ENCODE measurements at places on chromosomes 7 and 10.

DNA sequence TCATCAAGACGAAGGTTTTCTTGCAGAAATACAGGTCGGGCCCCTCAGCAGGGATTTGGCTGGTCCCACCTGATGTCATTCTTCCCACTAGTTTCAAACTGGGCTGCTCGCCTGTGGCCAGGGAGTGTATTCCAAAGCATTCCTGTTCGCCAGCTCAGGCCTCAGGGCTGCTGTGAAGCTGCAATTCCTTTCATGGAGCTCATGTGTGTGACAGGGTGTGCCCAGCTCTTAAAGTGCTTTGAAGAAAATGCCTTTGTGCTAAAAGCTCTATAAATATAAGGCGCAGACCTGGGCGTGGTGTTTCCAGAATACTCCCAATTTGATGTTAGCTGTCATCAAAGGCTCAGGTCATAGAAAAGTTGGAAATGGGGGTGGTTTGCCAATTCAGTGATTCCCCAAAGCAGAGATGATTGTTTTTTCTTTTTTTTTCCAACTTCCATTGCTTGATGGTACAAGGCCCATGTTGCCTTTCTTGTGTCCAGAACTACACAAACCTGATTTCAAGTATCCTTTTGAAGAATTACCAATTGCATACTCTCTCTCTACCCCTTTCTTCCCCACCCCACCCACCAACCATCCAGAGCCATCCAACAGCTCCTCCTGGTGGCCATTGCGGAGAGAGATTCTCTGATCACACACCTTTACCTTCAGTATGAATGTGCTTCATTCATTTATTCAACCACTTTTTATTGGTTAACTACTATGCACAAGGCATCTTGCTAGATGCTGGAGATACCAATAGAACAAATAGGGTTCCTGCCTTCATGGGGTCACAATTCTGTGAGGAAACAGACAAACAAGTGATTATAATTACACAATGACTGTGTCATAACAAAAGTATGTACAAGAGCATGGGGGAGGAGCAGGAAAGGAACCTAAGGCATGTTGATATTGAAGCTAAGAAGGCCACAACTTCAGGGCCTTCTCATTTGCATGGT is 297.3 kb upstream of the LYZL1 start:
- peak; percentile 65 for DNase-seq

GRCh38 chr7:25615003-25615402 is 386.7 kb upstream of the NPVF start:
- no peak for DNase-seq

DNA sequence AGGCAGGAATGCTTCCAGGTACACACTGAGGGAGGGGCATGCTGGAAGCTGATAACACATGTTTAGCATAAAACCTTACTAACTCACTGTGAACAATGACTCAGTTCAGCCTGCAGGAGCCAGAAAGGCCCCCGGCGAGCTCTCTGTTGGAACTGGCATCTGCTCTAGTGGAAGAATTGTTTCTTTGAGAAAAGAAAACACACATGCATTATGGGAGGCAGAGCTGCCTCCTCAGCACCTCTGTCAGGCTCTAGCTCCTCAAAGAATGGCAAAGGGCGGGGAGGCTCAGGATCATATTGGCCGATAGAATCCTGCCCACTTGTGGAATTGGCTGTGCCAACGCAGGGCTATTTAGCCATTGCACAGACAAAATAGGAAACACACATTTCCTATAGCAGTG is 338.3 kb downstream of the CXCL12 start:
- DNase-seq, result no peak

DNA sequence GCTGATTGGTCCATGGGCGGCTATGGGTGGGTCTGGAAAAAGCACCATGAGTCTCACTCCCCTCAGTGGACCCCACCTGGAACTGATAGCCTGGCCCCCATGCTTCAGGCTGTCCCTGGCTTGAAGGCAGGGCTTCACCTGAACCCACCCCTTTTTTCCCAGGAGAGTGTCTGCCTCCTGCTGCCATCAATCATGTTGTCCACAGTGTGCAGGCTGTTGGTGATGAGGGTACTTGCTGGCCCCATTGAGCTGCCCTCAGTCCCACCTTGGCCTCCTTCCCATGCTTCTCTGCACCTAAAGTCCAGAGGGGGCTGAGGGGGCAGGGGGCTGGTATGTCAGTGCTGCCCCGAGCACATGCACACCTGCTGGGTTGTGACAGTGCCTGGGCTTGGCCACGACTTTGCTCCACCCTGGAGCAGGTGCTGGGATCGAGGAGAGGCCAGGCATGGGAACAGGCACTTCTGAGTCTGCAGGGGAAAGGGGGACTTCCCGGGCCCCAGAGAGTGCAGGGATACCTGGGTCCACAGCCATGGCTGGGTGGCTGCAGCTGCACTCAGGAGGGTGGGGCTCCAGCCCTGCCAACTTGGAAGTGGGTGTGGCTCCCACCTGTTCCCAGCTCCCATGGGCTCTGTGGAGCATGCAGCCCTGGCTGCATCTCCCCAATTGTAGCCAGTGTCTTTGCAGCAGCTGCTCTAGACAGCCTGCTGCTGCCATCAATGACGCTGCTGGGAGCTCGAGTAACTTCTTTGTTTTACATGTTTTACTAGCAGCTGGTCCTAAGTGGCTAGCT is 56.9 kb downstream of the ADK start:
- no peak for DNase-seq

DNA sequence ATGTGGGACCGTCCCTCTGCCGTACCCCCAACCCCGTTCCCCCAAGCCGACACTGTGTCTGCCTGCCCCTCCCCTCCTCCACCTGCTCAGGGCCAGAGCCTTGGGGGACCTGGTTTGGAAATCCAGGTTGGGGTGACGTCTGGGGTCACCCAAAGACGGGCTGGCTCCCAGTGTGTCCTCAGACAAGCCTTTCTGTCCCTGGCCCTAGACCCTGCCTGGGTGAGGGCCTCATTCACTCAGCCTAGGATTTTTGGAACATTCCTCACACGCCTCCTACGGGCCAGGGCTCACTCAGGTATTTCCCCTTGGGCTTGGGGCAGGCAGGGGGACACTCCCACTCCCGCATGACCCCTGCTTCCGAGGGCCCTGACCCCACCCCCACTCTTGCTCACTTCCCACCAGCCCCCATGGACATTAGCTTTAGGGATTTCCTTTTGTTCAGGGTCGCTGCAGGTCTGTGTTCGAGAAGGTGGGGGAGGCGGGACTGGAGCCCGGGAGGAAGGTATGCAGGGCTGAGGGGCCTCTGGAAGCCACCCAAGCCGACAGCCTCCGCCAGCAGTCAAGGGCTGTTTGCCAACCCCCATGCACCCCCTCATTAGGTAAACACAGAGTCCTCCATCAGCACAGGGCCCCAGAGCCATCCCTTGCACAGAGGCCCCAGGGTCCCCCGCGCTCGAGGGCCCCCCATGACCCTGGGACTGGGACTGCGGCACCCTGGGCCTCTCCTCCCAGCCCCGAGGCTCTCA is 35.1 kb downstream of the PDGFA start:
- no peak for DNase-seq

GRCh38 chr7:21355406-21355874 is 72.4 kb upstream of the SP4 start:
- no peak for DNase-seq

DNA sequence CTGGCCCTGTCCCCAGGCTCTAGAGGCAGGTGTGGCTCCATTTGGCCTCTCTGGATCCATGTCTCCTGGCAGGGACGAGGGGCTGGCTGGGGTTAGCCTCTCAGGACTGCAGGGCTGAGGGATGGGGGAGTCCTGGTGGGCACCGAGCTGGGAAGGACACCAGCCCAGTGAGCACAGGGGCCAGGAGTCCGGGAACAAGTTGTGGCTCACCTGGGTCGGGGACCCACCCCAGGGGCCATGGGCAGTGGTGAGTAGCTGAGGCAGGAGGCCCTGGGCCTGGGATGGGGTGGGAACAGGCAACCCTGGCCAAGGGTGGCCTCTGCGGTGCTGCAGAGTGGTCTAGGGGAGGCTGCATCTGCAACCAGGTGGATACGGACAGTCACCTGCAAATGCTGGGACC is 24.1 kb downstream of the ANTXRL start:
- no peak for DNase-seq

DNA sequence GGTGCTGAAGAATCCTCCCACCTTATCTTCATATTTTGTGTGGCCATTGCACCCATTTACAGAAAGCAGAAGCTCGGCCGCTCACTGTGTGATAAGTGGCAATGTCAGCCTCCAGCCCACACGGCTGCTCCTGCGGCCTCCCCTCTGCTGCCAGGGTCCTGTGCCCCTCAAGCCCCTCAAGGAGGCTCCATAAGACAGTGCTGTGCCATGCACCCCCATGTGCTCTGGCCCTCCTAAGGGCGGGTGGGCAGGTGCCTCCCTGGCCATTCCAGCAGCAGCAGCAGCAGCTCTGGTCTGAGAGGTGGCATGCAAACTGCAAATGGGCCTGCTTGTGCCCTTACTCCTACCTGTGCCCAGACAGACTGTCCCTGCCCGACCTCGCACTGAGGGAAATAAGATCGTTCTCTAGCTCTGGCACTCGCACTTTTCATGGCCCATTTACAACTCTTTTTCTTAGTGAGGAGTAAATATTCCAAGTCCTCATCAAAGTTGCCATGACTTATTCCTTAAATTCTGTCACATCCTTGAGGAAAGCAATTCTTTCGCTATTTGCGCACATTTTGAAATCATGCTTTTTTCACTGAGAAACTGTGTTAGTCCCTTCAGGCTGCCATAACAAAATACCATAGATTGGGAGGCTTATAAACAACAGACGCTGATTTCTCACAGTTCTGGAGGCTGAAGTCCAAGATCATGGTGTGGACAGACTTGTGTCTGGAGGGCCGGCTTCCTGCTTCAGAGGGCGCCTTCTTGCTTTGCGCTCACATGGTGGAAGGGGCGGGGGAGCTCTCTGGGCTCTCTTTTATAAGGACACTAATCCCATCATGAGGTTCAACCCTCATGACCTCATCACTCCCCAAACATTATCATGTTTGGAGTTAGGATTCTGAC is 187.8 kb downstream of the COBL start:
- DNase-seq, result no peak

GRCh38 chr7:114658216-114658615 is 243.6 kb downstream of the FOXP2 start:
- no peak for DNase-seq

DNA sequence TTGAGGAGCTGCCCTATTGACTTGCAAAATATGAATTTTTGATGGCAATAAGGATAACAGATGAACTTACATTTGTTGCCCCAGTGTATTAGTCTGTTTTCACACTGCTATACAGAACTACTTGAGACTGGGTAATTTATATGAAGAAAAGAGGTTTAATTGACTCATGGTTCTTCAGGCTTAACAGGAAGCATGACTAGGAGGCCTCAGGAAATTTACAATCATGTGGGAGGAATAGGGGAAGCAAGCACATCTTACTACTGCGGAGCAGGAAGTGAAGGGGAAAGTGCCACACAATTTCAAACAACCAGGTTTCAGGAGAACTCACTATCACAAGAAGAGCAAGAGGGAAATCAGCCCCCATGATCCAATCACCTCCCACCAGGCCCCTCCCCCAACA is 57.9 kb downstream of the ZNF22 start:
- DNase-seq, result no peak

DNA sequence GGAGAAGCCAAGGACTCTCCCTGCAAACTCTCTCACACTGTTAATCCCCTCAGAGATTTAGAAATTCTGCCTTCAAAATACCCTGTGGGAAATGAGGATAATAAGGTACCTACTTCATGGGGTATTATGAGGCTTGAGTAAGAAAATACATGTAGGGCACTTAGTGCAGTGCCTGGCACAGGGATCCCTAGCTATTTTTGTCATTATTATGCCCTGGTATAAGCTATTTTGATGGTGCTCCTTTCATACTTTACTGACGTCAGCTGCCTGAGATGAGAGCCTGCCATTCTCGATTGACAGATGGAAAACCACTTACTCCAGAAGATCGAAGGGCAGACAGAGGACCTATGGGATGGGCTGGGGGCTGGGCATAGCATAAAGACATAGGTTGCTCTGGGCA is 30.1 kb downstream of the MKX start:
- DNase-seq, result no peak
